ENCODE measurements at places on chromosomes 4 and X. TPM values are rescaled to one million over a fixed set of nuclear protein-coding genes. Genes with fewer than 3 reads are reported as not detected.

NLRP2B gene
- not detected for total RNA-seq

NUDT9 gene
- total RNA-seq: 33.3 TPM

TMEM47 gene
- total RNA-seq: 34.3 TPM

TLR8 gene
- 0.45 TPM for total RNA-seq

DNA sequence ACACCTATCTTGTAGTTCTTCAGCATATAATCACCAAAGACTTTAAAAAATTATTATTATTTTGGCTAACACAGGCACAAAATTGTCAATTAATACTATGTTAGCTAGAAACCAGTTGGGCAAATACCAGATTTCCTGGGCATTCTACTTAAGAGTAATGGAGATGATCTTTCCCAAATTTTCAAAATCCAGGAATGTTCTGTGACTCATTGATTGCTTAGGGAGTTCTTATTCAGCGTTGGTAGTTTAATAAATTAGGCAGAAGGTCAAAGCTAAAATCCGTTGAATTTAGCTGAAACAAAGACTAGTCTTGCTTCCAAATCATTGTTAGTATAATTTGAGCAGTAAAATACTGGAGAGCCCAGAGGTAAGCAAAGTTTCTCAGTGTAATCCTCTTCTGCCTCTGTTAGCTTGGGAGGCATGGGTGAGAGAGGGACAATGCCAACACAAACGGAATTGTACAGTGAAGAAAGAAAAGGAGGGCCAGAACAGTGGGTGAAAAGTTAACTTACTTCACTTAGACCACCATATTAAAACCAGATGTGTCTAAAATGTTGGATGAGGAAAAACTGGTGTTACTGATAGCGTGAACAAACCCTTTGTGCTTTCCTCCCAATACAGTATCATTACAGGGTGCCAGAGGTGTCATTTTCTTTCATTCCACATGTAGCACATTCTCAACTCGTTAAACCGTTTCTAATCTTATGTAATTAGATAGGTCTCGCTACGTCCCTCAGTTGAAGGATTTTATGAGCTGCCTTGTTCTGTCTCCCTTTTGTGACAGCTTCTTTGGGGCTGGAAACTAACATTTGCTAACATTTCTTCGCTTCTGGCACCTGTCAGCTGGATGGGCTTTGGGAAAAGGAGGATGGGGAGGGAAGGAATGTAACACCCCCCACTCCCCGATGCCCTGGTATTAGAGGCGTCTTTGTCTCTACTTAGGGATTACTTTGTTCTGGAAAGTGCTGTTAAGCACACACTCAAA, 87.4 kb upstream of the CITED1 start:
- no peak for DNase-seq

DNA sequence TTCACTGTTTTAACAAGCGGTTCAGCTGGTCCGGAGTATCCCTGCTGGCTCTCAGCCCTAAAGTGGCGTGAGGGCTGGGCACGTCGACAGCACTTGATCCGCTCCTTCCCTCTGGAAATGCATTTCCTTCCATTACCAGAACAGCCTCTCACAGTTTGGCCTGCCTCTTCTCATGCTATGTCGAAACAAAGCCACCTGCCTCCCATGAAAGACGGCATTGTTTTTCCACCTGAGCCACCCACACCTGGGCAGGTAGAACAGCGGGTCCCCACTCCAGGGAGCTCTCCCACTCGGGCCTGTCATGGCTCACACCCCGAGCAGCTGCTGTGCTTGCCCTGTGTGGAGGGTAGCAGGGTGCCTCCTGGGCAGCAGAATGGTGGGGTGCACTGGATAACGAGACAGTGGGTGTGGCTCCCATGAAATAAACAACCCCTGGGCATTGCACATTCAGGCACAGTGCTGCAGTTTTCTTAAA, 86.2 kb downstream of the FHDC1 start:
- DNase-seq: no peak

DNA sequence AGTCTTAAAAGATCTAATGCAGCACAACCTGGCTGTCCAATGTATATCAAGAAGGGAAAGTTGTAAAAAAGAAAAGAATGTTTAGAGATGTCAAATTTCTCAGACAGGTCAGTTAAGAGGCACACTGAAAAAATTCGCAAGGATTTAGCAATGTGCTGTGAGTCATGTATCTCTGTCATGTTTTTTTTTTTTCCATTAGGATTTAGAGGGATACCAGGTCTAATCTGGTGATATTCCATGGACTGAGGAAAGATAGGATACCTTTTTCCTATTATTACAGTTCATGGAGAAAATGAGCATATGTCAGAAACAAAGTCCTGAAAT, 815.4 kb upstream of the PCDH10 start:
- DNase-seq: no peak

DNA sequence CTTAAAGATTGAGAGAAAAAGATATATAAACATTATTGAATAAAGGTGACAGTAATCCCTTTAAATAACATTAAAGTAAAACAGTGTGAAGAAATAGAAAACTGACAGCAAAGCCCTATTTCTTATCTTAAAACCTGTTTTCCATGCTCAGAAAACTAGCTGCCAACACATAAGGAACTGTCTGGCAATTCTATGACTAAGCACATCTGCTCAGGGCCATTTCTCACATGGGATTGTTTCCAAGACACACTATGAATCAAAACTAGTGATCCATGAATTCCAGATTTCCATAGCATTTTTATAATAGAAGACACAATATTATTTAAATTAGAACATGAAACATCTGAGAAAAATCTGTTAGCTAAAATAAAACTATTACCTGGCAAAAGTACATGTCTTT, 113.4 kb downstream of the SCLT1 start:
- no peak for DNase-seq

DNA sequence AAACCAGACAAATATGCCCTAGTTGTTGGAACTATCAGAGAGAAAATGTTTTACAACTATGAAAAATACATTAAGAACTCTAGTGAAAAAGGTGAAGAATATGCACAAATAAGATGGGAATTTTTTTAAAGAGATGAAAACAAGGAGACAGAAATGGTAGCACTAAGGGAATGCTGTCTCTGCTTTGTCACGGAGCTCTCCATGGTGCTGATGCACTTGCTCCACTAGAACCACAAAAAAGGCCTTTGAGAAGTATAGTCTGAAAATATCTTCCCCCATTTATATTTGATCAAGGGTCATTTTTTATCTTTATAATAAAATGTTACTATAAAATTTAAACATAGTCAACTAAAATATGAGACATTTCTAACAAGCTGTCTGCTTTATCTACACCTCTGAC, 1655.5 kb upstream of the AGA start:
- DNase-seq: no peak

DNA sequence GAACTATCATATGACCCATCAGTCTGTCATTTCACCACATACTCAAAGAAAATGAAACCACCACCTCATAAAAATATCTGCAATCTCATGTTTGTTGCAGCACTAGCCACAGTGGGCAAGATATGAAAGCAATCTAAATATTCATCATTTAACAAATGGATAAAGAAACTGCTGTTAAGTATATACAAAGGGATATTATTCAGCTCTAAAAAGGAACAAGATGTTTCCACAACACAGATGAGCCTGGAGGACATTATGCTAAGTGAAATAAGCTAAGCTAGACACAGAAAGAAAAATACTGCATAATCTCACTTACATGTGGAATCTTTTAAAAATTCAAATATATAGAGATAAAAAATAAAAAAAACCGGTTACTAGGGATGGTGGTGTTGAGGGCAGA, 108.2 kb upstream of the BRWD3 start:
- no peak for DNase-seq

- peak; percentile 45 for DNase-seq
Measured at GRCh38 chr4:10094841-10095240, 21.8 kb downstream of the WDR1 start.

GRCh38 chr4:100895556-100896197, 377.9 kb upstream of the EMCN start:
- no peak for DNase-seq
